Upper lobe of left lung (tissue), 6 donors: ENCODE measurements at places on chromosomes 7 and 10. TPM values are rescaled to one million over a fixed set of nuclear protein-coding genes. Genes with fewer than 3 reads are reported as not detected.
A peak's percentile ranks its signal among the peaks of the same experiment; 100 is the strongest.

CUZD1 gene
- 0.79 TPM for total RNA-seq

FLNC gene
- total RNA-seq: 2.1 TPM

NANOS1 gene
- total RNA-seq: not detected

MEPCE gene
- total RNA-seq: 44.2 TPM

NRAP gene
- total RNA-seq: not detected

GBX1 gene
- total RNA-seq: not detected

FAM241B gene
- total RNA-seq: 7.7 TPM

RBM28 gene
- total RNA-seq: 32.4 TPM

CLEC5A gene
- 11.6 TPM for total RNA-seq

THNSL1 gene
- total RNA-seq: 0.78 TPM

DNA sequence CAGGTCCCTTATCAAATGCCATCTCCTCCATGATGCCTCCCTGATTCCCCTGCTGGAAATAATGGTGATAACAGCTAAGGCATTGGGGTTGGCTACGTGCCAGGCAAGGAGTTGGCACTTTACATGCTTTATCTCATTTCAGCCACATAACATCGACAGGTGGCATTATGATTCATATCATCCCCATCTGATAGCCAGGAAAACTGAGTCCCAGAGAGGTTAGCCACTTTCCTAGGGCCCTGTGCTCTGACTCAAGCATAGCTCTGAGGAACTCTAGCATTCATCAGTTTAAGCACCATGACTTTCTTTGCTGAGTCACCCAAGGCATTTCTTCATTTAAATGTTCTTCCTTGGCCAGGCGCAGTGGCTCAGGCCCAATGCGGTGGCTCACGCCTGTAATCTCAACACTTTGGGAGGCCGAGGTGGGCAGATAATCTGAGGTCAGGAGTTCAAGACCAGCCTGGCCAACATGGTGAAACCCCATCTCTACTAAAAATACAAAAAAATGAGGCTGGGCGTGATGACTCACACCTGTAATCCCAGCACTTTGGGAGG is 6.6 kb downstream of the LEP start:
- no peak overlapping the region for H3K27ac ChIP-seq
- no peaks in the 10 kb centered on the region for H3K27me3 ChIP-seq
- H3K4me1 ChIP-seq: no peaks in the 10 kb centered on the region
- DNase-seq: no peak

- DNase-seq: no peak
- H3K36me3 ChIP-seq: no peaks in the 10 kb centered on the region
- no peaks in the 10 kb centered on the region for H3K4me1 ChIP-seq
- H3K27me3 ChIP-seq: no peaks in the 10 kb centered on the region
Measured at GRCh38 chr10:58756130-58756719, 243.6 kb downstream of the BICC1 start.

DNA sequence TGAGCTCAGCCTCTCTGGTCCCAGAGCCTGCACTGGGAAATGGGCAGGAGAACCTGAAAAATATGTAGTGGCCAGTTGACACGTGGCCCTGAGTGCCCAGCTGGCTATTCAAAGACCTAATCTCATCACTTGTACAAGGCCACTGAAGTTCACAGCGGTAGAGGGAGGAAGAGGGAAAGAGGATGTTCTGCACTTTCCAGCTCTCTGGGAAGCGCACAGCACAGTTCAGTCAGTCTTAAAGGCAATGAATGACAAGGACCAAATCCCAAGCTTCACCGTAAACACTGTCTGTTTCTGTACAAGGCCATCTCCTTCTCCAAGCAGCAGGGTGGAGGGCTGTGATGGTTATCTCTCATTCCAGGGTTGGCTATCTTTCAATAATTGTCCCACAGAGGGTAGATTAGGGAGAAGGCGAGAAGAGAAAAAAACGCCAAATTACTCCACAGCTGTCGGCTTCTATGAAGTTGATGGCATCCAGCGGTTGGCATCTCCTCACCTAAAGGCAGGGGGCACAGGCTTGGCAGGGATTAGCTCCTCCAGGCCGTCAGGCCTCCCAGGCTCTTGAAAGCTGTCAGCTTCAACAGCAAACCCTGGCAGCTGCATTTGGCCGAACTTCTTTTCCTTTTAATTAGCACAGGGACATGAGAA is 10.6 kb downstream of the SFMBT2 start:
- no peak for DNase-seq
- no peaks in the 10 kb centered on the region for H3K36me3 ChIP-seq
- no peak overlapping the region for H3K27ac ChIP-seq
- H3K4me3 ChIP-seq: no peak overlapping the region
- no peaks in the 10 kb centered on the region for H3K27me3 ChIP-seq
- H3K4me1 ChIP-seq: peaks cover 12% of the 10 kb centered on the region

GRCh38 chr10:59098387-59098786 is 78.1 kb upstream of the PHYHIPL start:
- no peak for DNase-seq
- H3K27ac ChIP-seq: no peak overlapping the region
- no peak overlapping the region for H3K4me3 ChIP-seq
- no peaks in the 10 kb centered on the region for H3K36me3 ChIP-seq
- H3K4me1 ChIP-seq: no peaks in the 10 kb centered on the region
- H3K27me3 ChIP-seq: no peaks in the 10 kb centered on the region

DNA sequence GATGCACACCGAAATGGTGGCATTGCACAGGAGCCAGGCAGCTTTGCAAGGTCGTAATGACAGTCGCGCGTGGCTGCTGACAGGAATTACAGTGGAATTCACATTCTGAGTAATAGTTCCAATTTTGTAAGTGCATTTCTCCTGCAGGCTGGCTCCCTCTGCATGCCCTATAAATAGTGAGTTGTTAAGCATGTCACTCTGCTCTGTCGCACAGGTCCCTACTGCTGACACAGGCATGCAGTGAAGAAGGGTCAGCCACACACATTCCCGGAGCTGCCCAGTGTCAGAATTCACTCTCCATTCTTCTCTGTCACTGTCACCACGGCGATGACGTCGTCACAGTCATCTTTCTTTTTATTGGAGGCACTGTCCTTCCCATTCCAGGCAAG is 49.2 kb upstream of the SHH start:
- no peak overlapping the region for H3K4me3 ChIP-seq
- no peak for DNase-seq
- H3K27me3 ChIP-seq: no peaks in the 10 kb centered on the region
- H3K27ac ChIP-seq: no peak overlapping the region

DNA sequence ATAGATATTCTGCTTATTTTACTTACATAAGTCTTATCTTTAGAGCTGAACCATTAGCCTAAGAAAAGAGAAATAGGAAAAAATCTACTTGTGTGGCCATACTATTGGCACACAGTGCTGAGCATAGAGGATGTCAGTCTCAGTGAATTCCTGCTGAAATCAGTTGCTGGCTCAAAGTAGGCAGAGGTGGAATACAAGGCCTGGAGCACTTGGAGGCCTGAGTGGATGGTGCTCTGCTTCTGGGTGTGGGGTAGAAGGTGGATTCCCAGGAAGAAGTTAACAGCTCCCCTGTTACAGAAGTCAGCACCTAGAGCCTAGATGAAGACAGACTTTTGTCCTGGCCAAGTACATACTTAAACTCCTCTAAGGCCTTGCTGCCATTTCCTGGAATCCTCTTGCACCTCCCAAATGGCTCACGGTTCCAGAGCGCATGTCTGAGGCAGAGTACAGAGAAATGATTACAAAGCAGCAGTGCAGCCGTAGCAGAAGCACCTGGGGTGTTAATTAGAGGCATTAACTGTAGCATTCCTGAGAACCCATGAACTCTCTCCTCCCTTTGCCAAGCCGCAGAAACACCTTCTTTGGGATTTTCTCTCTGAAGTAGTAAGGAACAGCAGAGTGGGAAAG is 18.0 kb upstream of the XPNPEP1 start:
- H3K4me1 ChIP-seq: no peaks in the 10 kb centered on the region
- DNase-seq: no peak
- no peaks in the 10 kb centered on the region for H3K27me3 ChIP-seq
- H3K4me3 ChIP-seq: no peak overlapping the region
- no peak overlapping the region for H3K27ac ChIP-seq

DNA sequence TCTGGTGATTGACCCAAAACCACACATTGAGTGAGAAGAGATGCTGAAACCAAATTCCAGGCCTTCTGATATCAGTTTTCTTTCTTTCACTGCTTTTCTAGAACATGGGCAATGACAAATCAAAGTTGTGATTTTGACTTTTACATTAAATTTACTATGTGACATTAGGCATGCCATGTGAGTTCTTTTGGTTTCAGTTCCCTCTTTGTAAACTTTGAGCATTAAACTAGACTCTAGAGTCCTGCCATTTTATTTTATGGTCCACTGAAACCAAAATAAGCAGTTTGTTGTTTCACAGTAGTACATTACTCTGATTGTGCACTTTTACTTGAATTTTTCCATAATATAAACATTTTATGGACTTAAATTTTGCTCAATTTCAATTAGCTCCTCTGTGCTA is 381.1 kb upstream of the SEMA3D start:
- H3K36me3 ChIP-seq: no peaks in the 10 kb centered on the region
- H3K27ac ChIP-seq: no peak overlapping the region
- no peaks in the 10 kb centered on the region for H3K27me3 ChIP-seq
- no peaks in the 10 kb centered on the region for H3K4me1 ChIP-seq
- no peak overlapping the region for H3K4me3 ChIP-seq
- DNase-seq: no peak

- no peak for DNase-seq
- H3K4me1 ChIP-seq: no peaks in the 10 kb centered on the region
- H3K36me3 ChIP-seq: no peaks in the 10 kb centered on the region
- no peaks in the 10 kb centered on the region for H3K27me3 ChIP-seq
- H3K27ac ChIP-seq: no peak overlapping the region
- no peak overlapping the region for H3K4me3 ChIP-seq
Measured at GRCh38 chr10:3324612-3325038, 152.0 kb upstream of the PITRM1 start.

DNA sequence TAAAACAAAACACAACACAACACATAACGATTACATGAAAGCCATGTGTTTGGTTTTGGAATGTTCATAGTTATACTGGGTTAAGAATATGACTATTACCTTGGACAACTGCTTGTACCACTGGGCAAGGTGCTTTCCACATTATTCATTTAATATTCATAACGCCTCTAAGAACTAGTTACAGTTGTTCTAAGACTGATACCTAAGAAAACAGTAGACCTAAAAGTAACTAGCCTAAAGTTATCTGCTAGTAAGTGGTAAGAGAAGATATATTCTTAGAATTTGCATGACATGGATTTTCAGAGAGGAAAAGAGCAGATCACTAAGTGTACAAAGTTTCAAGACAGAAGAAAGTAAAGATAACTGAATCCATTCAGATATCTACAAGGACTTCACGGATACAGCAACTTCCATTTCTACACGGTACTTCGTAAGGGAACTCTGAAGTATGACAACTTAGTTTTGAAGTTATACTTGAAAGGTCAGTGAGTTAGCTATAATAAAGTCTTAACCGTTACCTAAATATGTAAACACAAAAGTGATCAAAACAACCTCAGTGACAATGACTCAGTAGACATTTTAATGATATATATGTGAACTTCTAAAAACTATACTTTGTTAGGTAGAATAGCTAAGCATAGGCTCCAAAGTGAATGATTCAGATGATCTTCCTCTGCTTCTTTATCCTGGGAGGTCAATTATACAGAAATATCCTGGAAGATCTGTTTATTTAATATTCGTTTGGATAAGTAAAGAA is 65.1 kb downstream of the MINDY3 start:
- H3K27ac ChIP-seq: no peak overlapping the region
- H3K36me3 ChIP-seq: peaks cover 6% of the 10 kb centered on the region
- H3K27me3 ChIP-seq: no peaks in the 10 kb centered on the region
- no peak overlapping the region for H3K4me3 ChIP-seq
- H3K4me1 ChIP-seq: peaks cover 7% of the 10 kb centered on the region
- no peak for DNase-seq

GRCh38 chr7:94761451-94761850 is 105.5 kb upstream of the SGCE start:
- no peaks in the 10 kb centered on the region for H3K4me1 ChIP-seq
- no peak overlapping the region for H3K27ac ChIP-seq
- no peaks in the 10 kb centered on the region for H3K27me3 ChIP-seq
- H3K36me3 ChIP-seq: no peaks in the 10 kb centered on the region

- H3K4me1 ChIP-seq: no peaks in the 10 kb centered on the region
- DNase-seq: no peak
- no peaks in the 10 kb centered on the region for H3K27me3 ChIP-seq
- no peak overlapping the region for H3K4me3 ChIP-seq
- no peaks in the 10 kb centered on the region for H3K36me3 ChIP-seq
Measured at GRCh38 chr7:157033483-157034473, 23.3 kb upstream of the MNX1 start.

GRCh38 chr10:110056822-110057221 is 49.0 kb downstream of the ADD3 start:
- peaks cover 39% of the 10 kb centered on the region for H3K4me1 ChIP-seq
- H3K27me3 ChIP-seq: no peaks in the 10 kb centered on the region
- H3K36me3 ChIP-seq: no peaks in the 10 kb centered on the region

GRCh38 chr7:99539213-99539811 is 12.6 kb downstream of the FAM200A start:
- no peaks in the 10 kb centered on the region for H3K4me1 ChIP-seq
- DNase-seq: no peak
- H3K36me3 ChIP-seq: no peaks in the 10 kb centered on the region
- H3K4me3 ChIP-seq: no peak overlapping the region
- no peaks in the 10 kb centered on the region for H3K27me3 ChIP-seq

GRCh38 chr7:107996072-107996882 is 6.7 kb downstream of the LAMB1 start:
- no peak for DNase-seq
- no peak overlapping the region for H3K27ac ChIP-seq
- H3K4me1 ChIP-seq: peaks cover 13% of the 10 kb centered on the region
- no peak overlapping the region for H3K4me3 ChIP-seq
- no peaks in the 10 kb centered on the region for H3K27me3 ChIP-seq

GRCh38 chr7:121521711-121522400 is 125.7 kb upstream of the FAM3C start:
- no peaks in the 10 kb centered on the region for H3K36me3 ChIP-seq
- no peaks in the 10 kb centered on the region for H3K4me1 ChIP-seq

GRCh38 chr7:14842523-14842922 is 60.0 kb downstream of the DGKB start:
- no peak overlapping the region for H3K4me3 ChIP-seq
- no peaks in the 10 kb centered on the region for H3K4me1 ChIP-seq
- H3K27me3 ChIP-seq: no peaks in the 10 kb centered on the region
- no peak overlapping the region for H3K27ac ChIP-seq

GRCh38 chr10:44984671-44985101 is 6.1 kb upstream of the DEPP1 start:
- H3K27ac ChIP-seq: peak overlapping the region; percentile 75
- peaks cover 35% of the 10 kb centered on the region for H3K36me3 ChIP-seq
- H3K4me3 ChIP-seq: no peak overlapping the region
- no peak for DNase-seq
- peaks cover 54% of the 10 kb centered on the region for H3K4me1 ChIP-seq
- H3K27me3 ChIP-seq: no peaks in the 10 kb centered on the region

DNA sequence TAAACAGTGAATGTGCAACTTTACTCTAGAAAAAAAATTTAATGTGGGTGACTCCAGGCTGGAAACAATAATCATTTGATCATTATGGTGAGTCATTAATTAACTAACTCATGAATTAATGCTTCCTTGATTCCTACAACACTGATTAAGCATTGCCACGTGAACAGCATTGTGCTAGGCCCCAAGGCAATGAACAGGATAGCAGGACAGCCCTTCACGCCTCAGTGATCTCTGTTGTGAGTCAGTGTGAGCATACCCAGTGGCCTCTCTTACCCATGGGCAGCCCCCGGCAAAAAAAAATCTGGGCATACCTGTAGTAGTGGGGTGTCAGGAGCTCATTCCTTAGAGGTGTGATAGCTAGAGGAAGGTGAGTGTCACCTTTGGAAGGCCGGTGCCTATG is 76.0 kb downstream of the DENND2A start:
- H3K27me3 ChIP-seq: no peaks in the 10 kb centered on the region
- no peak for DNase-seq
- H3K4me3 ChIP-seq: no peak overlapping the region
- H3K4me1 ChIP-seq: peaks cover 6% of the 10 kb centered on the region
- no peaks in the 10 kb centered on the region for H3K36me3 ChIP-seq
- H3K27ac ChIP-seq: no peak overlapping the region
